ENCODE measurements at places on chromosomes 6 and 20. TPM values are rescaled to one million over a fixed set of nuclear protein-coding genes. Genes with fewer than 3 reads are reported as not detected.

The PARD6B gene
- total RNA-seq, result 2.1 TPM

The RSPO3 gene
- 32.0 TPM for total RNA-seq

The PDYN gene
- total RNA-seq, result not detected

The WFDC13 gene
- not detected for total RNA-seq

The SCGN gene
- 2.7 TPM for total RNA-seq

The FLOT1 gene
- 214 TPM for total RNA-seq

The POM121L2 gene
- not detected for total RNA-seq

The ADGB gene
- not detected for total RNA-seq

The EYA2 gene
- total RNA-seq, result 3.1 TPM

The PTPRT gene
- total RNA-seq, result not detected

The DNAAF9 gene
- total RNA-seq, result 51.9 TPM

The SYNDIG1 gene
- total RNA-seq, result not detected

The ZSCAN9 gene
- 11.4 TPM for total RNA-seq

The KIF13A gene
- total RNA-seq, result 73.1 TPM

The TAP1 gene
- 39.5 TPM for total RNA-seq

DNA sequence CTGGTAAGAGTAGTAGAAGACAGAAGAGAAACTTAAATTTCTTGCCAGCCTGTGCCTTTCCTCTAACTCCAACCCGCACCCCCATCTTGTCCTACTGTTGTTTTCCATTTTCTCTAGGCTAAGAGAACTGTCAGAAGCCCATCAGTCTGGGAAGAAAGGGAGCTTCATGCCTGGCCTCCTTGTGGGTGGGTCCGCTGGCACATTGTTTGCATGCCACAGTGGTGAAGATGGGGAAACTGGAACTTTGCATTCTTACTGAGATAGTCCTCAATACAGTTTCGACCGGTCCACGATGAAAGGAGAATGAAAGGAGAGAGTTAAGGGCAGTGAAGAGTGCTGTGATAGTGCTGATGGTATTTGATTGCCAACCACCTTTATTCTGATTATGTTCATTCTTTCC is 103.1 kb downstream of the TCP11 start:
- DNase-seq, result no peak

GRCh38 chr6:89554106-89554505 is 84.4 kb downstream of the LYRM2 start:
- DNase-seq, result no peak

- no peak for DNase-seq
Observed at GRCh38 chr6:56772737-56773184, 130.1 kb upstream of the DST start.

DNA sequence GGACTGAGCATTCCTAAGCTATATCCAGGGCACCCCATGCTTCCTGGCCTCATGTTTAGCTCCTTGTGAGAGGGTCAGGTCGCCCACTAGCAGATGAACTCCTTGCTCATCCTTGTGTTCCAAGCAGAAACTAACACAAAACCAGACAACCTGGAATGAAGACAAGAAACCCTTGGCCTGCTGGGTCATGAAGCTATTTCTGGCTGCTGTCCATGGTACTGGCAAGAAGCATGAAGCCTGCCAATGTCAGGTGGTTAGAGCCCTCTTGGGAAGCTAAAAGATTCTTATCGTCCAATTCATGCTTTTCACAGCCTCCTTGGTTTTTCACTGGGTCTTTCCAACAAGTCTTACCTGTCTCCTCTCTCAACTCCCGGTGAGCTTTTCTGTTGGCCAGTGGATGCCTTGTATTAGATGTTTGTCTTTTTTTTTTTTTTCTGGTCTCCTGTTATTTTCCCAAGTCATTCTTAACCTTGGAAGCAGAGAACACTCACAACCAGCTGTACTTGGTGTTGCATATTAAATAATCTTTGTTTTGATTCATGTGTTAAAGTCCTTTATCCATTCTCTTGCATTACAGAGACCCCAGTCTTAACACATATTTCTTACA is 180.3 kb downstream of the ANKRD60 start:
- DNase-seq, result peak; percentile 57

DNA sequence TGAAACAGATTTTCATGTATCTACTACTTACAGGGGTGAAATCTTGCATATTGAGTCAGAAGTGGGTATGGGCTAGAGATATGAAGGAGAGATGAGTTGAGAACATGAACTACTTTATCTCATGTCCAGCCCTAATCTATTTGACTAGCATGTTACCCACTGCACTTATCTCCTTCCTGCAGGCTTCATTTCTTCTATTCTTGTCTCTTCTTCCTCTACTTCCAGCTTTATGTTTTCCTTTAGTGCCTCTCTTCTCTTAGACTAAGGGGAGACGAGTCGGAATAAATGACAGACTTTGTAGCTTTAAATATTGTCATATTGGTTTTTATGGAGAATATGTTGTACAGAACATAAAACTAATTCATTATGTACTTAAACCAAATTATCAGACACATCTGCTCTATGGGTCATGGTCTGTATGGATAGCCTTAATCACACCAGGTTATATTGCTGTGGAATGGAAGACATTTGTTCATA is 5.3 kb downstream of the RAB32 start:
- DNase-seq, result no peak

- DNase-seq, result no peak
Observed at GRCh38 chr6:84348801-84349200, 121.4 kb upstream of the CEP162 start.

DNA sequence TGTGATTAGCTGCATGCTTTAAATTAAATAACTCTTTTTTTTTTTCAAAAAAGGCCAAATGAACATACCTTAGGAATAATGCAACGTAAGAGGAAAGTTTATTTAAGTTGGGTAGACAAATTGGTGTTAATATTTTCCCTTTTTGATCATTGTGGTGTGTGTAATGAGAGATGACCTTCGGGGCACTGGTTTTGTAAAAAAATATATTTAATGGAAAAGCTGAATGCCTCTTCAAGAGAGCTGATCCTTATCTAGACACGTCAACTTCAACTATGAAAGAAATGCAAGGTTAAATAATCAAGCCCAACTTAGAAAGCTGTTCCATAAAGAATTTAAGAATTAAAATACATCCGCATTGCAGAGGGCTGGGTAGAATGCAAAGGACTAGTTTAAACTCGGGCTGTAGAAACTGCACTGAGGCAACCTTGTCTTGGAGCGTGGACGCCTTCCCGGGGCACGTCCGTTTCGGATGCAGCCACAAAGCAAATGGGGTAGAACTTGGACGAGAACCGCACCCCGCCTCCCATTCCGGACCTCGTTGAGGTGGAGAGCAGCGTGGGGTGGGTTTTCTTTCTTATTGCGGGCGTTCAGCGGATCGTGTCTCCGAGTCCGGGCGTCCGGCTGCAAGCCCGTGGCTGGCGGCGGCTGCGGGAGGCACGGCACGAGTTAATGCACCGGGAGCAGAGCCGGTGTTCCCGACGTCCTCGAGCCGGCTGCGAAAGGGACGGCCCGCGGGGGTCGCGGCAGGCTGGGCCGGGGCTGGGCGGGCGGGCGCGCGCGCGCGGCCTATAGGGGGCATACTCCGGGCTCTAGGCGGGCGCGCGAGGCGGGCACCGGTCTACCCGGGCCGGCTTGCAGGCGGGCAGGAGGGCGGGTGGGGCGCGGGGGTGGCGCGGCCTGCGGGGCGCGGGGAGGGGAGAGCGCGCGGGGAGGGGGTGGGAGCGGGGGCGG is 1.9 kb downstream of the JARID2 start:
- no peak for DNase-seq

GRCh38 chr6:38935051-38935450 is 113.5 kb upstream of the GLP1R start:
- DNase-seq, result no peak

- no peak for DNase-seq
Observed at GRCh38 chr20:45300961-45301360, 5.7 kb upstream of the RBPJL start.

GRCh38 chr6:33672808-33673207 is 38.7 kb downstream of the UQCC2 start:
- peak; percentile 96 for DNase-seq

GRCh38 chr6:163347021-163347446 is 67.5 kb upstream of the QKI start:
- no peak for DNase-seq

- DNase-seq, result no peak
Observed at GRCh38 chr6:122068291-122068769, 331.1 kb upstream of the HSF2 start.

DNA sequence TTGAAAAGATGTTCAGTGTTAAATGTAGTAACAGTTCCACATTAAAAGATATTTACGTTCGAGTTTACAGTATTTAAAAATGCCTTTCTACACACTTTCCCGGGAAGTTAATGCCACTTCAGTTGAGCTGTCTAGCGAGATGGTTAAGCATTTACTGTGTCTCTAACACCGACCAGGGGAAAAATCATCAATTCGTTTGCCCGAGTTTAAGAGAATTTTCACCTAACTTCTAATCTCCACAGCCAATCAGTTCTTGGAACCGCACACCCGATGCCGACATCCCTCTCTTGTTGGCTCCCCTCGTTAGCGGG is 58.2 kb downstream of the FAM217A start:
- no peak for DNase-seq

DNA sequence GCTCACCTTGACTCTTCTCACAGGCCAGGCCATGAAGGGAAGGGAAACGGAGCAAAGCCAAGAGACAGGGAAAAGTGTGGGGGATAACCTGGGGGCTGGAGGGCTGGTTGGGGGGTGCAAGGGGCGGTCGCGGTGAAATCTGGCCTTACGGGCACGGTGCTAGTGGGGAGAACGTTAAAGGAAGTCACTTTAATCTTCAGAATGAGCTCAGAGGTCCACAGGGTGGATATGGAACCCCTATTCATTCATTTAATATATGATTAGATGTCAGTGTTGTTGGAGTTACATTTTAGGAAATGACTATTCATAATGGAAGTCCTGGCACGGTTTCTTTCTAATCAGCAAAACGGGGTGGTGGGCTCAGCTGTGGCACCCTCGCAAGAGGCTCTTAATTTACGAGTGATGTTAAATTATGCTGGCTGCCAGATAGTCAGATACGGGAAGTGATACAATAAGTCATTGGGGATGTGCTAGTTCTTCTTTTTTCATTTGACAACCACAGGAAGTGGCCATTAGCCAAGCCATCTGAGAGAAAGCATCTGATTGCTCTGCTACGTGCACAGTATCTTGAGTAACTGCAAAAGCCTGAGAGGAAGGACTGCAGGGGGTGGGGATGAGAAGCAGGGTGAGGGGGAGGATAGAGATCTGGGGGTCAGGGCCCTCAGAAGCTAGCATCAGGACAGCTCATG is 253.0 kb downstream of the QKI start:
- no peak for DNase-seq

- DNase-seq, result no peak
Observed at GRCh38 chr20:32010101-32010500, at the start of gene CCM2L. CCM2L (plus strand) TSS chr20:32010438; CDS start chr20:32010455, 17 bp downstream.

DNA sequence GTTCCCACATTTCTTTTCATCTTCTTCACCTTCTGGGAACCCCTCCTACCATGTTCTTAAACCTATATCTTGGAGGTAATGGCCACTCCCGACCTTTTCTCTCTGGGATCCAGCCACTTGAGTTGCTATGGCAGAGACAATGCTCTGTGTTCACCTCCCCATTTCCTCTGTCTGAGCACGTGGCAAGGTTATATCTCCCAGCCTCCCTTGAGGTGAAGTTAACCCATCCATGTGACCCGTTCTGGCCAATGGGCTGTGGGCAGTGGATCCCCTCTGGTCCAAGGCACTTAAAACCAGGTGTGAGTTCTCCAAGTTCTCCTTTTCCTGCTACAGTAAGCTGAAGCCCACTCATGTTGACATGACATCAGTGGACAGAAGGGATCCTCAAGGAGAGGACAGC is 261.4 kb downstream of the LRFN2 start:
- DNase-seq, result no peak

- no peak for DNase-seq
Observed at GRCh38 chr20:4774207-4774606, 52.5 kb downstream of the PRND start.

GRCh38 chr20:1858871-1859270 is 36.3 kb upstream of the SIRPA start:
- no peak for DNase-seq

- DNase-seq, result no peak
Observed at GRCh38 chr6:12279322-12280091, 10.7 kb upstream of the EDN1 start.

Data from esophagus muscularis mucosa (tissue), 4 donors.